SK-MEL-5 (cell line): ENCODE measurements at places on chromosomes 6 and 20. TPM values are rescaled to one million over a fixed set of nuclear protein-coding genes. Genes with fewer than 3 reads are reported as not detected.

The MEP1A gene
- total RNA-seq, result not detected in 2 replicates

The MYBL2 gene
- 10.4 and 14.1 TPM in 2 replicates for total RNA-seq

The FILIP1 gene
- 0.03 TPM in 1 of 2 replicates, not detected in the other for total RNA-seq

The HLA-DOB gene
- not detected in 2 replicates for total RNA-seq

The PRR18 gene
- not detected in 2 replicates for total RNA-seq

The ELOVL4 gene
- 4.3 and 4.7 TPM in 2 replicates for total RNA-seq

The ADGRG6 gene
- total RNA-seq, result 130 and 134 TPM in 2 replicates

The DEFB121 gene
- not detected in 2 replicates for total RNA-seq

The HLA-DOA gene
- 0.13 and 0.16 TPM in 2 replicates for total RNA-seq

The BRD2 gene
- total RNA-seq, result 96.2 and 107 TPM in 2 replicates

The PKHD1 gene
- total RNA-seq, result 0.03 and 0.11 TPM in 2 replicates

The SCAND1 gene
- total RNA-seq, result 56.8 and 65.0 TPM in 2 replicates

The PRSS35 gene
- total RNA-seq, result 0.18 TPM in 1 of 2 replicates, not detected in the other

The EPPIN gene
- total RNA-seq, result not detected in 2 replicates

The SLC35D3 gene
- not detected in 2 replicates for total RNA-seq

The NKX2-2 gene
- 0.13 TPM in 1 of 2 replicates, not detected in the other for total RNA-seq

The DZANK1 gene
- total RNA-seq, result 2.7 and 4.6 TPM in 2 replicates

The ANKEF1 gene
- total RNA-seq, result 1.4 and 2.8 TPM in 2 replicates

The RSPO3 gene
- not detected in 2 replicates for total RNA-seq

The CD93 gene
- total RNA-seq, result not detected in 2 replicates

The ASCC3 gene
- total RNA-seq, result 38.9 and 42.9 TPM in 2 replicates

The LY6G6F gene
- total RNA-seq, result not detected in 2 replicates

The TFAP2D gene
- total RNA-seq, result not detected in 2 replicates

The LCA5 gene
- total RNA-seq, result 0.83 and 1.4 TPM in 2 replicates

The EYS gene
- 0.03 TPM in 1 of 2 replicates, not detected in the other for total RNA-seq

The TP53TG5 gene
- not detected in 2 replicates for total RNA-seq

The PHACTR3 gene
- not detected in 2 replicates for total RNA-seq

The MACROD2 gene
- 1.3 and 3.3 TPM in 2 replicates for total RNA-seq

The MAS1 gene
- not detected in 2 replicates for total RNA-seq
